Left lung (tissue), 14 donors: ENCODE measurements at places on chromosomes 7 and 10. TPM values are rescaled to one million over a fixed set of nuclear protein-coding genes. Genes with fewer than 3 reads are reported as not detected.

- peak; percentile 79 for DNase-seq
These were observed at the start of gene SERPINE1 for GRCh38 chr7:101126651-101127459. TSS of gene SERPINE1 (plus strand) at chr7:101127104. CDS start at chr7:101128394, 1,290 bp downstream.

Gene CYP3A7
- 1.6 TPM for polyA plus RNA-seq

DNA sequence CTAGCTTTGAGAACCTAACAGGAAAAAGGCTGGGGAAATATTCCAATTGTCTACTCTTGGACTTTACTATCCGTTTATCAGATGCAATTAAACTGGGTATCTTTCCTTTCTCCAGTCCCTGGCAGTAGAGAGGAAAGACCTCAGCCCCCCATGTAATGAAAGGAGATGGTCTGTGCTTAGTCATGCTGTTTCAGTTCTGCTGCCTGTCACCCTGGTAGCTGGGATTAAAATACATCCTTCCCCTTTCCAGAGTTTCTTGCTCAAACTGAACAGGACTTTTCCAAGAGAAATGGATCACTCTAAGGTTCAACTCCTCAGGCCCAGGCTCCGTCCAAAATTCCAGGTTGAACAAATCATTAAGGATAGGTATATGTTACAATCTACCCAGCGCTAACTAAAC is 202.9 kb downstream of the PTEN start:
- DNase-seq: no peak

Gene CLEC5A
- 1.3 TPM for polyA plus RNA-seq

Gene FANK1
- 9.0 TPM for polyA plus RNA-seq

DNA sequence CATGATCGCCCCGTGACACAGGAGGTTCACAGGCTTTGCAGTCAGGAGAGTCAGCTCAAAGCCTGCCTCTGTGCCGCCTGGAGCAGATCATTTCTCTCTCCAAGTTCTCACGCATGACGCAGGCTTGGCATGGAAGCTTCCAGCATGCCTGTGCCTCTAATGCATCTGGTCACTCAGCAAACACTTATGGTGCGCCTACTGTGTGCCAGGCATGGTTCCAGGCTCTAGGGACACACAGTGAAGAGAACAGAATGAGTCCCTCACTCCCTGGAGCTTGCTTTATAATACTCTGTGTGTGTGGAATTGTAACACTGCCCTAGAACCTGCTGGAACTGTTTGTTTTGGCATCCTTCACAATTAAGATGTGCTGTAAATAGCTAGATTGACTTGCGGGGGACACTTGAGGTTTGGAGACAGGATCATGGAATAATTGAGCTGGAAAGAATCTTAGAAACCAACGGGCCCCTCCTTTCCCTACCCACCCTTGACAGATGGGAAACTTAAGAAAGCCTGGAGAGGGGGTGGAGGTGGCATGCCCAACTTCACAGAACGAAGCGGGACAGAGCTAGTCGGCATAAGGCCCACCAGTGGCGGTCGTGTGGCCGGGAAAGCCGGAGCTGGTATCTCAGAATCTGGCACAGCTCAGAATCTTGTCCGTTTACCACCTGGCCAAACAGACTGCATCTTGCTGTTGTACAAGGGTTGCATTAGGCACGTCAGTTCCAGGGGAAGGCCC is 4.6 kb upstream of the MYH16 start:
- DNase-seq: no peak

Gene TMEM139
- 7.7 TPM for polyA plus RNA-seq

GRCh38 chr10:121313119-121313875 is 284.9 kb downstream of the FGFR2 start:
- no peak for DNase-seq

- no peak for DNase-seq
These were observed 58.7 kb downstream of the RGS10 start for GRCh38 chr10:119483839-119484238.

Gene WDR86
- polyA plus RNA-seq: 24.1 TPM

Gene LSM8
- 65.5 TPM for polyA plus RNA-seq

Gene HOXA10
- polyA plus RNA-seq: 0.34 TPM

- no peak for DNase-seq
These were observed 100.5 kb downstream of the GLCCI1 start for GRCh38 chr7:8068892-8069686.

- no peak for DNase-seq
These were observed 21.9 kb upstream of the ACSL5 start for GRCh38 chr10:112352044-112352443.

- DNase-seq: no peak
These were observed 256.4 kb downstream of the ABCA13 start for GRCh38 chr7:48427671-48428070.

Gene ABCF2
- polyA plus RNA-seq: 23.6 TPM

Gene UNCX
- not detected for polyA plus RNA-seq

DNA sequence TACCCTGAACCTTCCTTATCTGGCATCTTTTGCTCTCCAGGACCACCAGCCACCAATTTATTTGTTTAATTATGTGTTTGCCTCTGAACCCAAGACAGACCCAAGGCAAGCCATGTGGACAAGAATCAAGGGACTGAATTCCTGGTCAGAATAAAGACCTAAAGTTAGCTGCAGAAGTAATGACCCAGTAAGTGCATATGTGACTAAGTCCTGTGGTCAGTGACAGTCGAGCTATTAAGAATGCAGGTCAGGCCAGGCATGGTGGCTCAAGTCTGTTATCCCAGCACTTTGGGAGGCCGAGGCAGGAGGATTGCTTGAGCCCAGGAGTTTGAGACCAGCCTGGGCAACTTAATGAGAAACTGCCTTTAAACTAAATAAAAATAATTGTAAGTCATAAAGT is 139.4 kb downstream of the CCDC71L start:
- DNase-seq: no peak

Gene FAM237B
- polyA plus RNA-seq: 0.21 TPM

GRCh38 chr7:148697256-148698006 is 1.3 kb upstream of the CUL1 start:
- DNase-seq: no peak

DNA sequence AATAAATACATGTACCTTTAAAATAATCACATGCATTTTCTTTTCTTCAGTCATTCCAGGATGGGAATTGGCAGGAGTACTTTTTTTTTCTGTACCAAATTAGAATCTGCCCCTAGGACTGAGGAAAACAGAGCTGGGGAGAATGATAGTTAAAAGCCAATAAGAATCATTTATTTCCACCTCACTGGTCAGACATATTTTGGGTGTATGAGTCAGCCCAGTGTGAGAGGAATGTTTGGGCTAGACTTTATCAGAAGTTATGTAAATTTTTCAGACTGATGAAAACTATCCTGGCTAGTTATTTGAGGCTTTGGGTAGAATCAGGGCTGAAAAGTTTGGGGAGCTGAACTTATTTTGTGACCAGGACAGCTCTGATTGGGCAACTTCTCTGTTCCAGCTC is 303.1 kb upstream of the NPSR1 start:
- DNase-seq: no peak

DNA sequence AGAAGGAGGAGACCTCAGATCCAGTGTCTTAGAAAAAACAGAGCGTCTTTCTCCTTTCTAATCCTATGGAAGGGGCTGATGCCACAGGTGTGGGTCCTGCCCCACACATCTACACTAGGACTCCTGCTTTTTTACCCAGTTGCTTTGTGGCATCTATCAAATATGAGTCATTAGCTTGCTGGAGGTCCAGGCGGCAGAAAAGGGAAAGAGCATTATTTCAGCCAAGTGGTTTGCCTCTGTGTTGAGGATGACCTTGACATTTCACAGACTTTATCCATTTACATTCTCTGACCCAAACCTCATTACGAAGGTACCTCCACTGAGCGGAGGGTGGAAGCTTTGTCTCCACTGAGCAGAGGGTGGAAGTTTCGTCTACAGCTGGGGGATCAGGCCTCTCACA is 308.4 kb upstream of the KLF6 start:
- no peak for DNase-seq

Gene GIMAP7
- 44.5 TPM for polyA plus RNA-seq

- DNase-seq: no peak
These were observed 177.4 kb downstream of the ADK start for GRCh38 chr10:74328388-74328787.

DNA sequence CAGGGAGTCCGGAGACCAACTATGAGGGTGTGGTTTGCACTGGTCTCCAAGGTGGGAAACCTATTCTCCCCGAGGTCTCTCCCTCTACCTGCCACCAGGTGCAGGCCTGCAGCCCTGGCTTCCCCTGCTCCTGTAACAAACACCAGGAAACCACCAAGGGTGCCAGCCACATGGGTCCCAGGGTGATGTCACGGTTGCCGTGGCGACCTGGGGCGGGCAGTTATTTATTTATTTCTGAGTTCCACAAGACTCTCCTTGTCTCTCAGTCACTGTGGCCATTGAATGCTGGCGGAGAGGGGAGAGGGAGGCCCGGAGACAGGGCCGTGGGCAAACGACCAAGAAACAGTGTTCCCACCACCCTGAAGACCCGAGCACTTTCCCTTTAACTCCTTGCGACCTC is 27.0 kb downstream of the MMD2 start:
- DNase-seq: no peak

GRCh38 chr7:151923097-151923876 is 33.0 kb upstream of the GALNTL5 start:
- DNase-seq: no peak

GRCh38 chr7:50838675-50839377 is 56.1 kb upstream of the GRB10 start:
- DNase-seq: peak; percentile 31

- no peak for DNase-seq
These were observed 45.8 kb downstream of the EXOC6 start for GRCh38 chr10:92894081-92894655.

Gene RAB11FIP2
- 25.6 TPM for polyA plus RNA-seq

DNA sequence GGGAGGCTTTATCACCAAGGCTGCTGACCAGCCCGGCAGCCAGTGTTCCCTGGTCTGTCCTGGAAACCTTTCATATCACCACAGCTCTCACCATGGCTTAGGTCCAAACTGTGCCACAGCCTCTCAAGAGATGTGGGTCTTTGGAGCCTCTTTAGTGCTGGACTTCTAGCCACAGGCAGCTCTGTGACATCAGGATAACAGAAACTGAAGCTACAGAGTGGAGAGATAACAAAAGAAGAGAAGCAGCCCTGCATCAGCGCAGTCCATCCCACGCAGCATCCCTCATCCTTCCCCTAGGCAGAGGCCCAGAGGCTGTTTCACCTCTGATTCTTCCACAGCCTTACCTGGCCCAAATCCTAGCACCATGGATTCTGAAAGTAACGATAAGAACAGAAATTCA is 187.9 kb upstream of the KMT2E start:
- DNase-seq: no peak
